Fibroblast of the conjunctiva (primary cell): ENCODE measurements at places on chromosomes 11 and 22.

DNA sequence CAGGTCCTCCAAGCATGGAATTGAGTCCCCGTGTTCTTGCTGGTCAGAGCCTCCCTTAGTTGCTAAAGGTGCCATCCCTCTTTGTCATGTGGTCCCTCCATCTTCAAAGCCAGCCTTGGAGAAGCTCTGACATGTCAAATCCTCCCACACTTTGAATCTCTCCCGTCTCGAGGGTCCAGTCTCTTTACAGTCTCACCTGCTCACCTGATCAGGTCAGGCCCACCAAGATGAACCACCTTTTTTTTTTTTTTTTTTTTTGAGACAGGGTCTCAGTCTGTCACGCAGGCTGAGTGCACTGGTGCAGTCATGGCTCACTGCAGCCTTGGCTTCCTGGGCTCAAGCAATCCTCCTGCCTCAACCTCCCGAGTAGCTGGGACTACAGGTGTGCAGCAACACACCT, 100.3 kb upstream of the PRR5 start:
- no peak for DNase-seq

GRCh38 chr11:12075822-12076821, 34.3 kb upstream of the MICAL2 start:
- peak; percentile 90 for DNase-seq

- no peak for DNase-seq
These were observed 4.7 kb downstream of the FOSL1 start for GRCh38 chr11:65895482-65895981.

GRCh38 chr22:39655831-39656230, 85.3 kb downstream of the CACNA1I start:
- DNase-seq = no peak

- DNase-seq = no peak
These were observed 1354.5 kb downstream of the BRD1 start for GRCh38 chr22:48473202-48473601.

GRCh38 chr22:30680991-30681770, 13.5 kb upstream of the OSBP2 start:
- no peak for DNase-seq

- no peak for DNase-seq
These were observed 95.5 kb downstream of the WNT7B start for GRCh38 chr22:45881524-45881875.

DNA sequence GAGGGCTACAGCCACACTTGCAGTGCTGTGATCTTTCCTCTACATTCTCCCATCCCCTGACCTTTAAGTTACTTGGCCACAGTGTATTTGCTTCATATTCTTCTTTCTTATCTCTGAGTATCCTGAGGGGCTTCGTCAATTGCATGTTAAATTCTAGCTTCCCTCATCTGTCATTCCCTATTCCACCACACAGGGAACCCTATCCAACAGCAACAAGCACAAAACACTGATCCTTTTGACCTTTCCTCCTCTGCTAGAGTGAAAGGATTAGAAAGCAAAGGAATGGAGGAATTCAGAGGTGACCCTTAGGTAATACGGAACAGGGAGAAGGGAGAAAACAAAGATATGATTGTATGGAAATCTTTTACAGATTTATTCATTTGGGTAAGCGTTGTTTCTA, 1061.7 kb upstream of the TENM4 start:
- no peak for DNase-seq

GRCh38 chr11:117868815-117869561, 7.5 kb downstream of the FXYD6 start:
- no peak for DNase-seq

DNA sequence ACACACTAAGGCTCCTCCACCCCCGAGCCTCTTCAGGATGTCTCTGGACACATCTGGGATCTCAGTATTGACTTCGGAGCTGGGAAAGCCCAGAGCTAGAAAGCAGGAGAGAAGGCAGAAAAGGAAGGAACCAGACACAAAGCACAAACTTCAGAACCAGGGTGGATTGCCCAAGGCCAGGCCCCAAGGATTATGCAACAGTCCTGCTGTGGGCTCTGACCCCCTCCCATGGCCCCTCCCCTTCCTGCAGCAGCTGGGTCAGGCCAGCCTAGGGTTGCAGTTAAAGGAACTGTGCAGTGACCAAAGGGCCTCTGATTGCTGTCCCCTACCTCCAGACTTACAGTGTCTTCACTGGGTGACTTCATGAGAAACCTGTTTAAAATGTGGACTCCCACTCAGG, 5.3 kb downstream of the KCNE3 start:
- DNase-seq = no peak

DNA sequence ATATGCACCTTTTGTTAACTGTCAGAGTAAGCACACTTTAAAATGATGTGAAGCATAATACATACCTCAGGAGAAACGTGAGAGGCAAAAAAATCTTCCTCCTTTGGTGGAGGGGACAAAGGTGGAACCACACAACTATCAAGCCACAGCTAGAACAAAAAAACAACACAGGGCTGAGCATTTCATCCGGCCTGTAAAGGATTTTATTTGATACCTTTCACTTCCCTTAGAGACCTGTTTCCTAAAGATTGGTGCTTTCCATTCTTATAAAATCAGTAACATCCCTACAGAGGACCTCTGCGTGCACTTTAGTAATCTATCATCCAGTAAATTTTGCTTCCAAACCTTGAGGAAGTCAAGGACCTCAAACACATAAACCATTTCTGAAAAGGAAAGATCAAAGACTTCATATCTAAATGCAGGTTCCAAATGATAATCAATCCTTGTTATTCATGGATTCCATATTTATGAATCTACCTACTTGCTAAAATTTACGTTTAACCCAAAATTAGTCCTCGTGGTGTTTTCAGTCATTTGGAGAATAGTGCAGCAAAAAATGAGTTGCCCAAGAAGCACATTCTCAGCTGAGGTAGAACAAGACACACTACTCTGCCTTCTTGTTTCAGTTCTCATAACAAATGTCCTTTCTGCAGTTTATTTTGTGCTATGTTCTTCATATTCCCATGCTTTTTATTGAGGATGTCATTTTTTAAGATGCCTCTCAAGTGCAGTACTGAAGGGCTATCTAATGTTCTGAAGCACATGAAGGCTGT, 22.7 kb downstream of the ARFGAP3 start:
- no peak for DNase-seq

- DNase-seq = no peak
These were observed 31.0 kb upstream of the PPP2R1B start for GRCh38 chr11:111797145-111797581.

DNA sequence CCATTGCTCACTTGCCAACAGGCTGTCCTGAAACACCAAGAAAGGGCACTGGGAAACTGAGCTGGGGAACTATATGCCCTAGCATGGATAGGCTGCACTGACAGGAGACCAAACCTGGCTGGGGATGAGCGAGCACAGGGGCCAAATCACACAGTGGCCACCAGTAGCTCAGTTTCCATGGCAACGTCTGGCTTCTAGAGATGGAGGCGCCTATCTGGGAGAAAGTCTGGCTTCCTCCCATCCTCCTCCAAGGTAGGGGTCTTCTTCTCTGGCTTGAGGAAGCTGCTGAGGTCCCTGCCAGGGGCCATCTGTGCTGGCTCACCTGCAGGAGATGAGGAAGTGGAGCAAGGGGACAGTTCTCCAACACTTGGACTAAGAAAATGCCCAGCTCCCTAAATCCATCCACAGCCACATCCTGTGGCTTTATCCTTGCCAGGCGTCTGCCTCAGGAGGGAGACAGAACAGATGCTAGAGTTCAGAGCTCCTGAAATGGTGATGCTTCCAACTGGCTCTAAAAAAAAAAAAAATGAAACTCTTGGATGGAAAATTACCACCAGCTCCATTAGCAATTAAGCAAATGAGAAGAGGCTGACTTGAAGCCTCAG, 48.3 kb downstream of the SYT13 start:
- no peak for DNase-seq

- peak; percentile 91 for DNase-seq
These were observed 27.6 kb downstream of the TENM4 start for GRCh38 chr11:79413268-79413667.

GRCh38 chr11:123469089-123469488, 39.0 kb downstream of the GRAMD1B start:
- DNase-seq = no peak

GRCh38 chr11:122082205-122082604, 33.8 kb downstream of the BLID start:
- DNase-seq = no peak

- DNase-seq = no peak
These were observed 280.7 kb downstream of the DLG2 start for GRCh38 chr11:85346484-85346883.
